HEK293T (cell line): ENCODE measurements at places on chromosomes 2 and 18.

- no peak for DNase-seq
These were observed 14.3 kb downstream of the C2orf76 start for GRCh38 chr2:119352357-119352756.

DNA sequence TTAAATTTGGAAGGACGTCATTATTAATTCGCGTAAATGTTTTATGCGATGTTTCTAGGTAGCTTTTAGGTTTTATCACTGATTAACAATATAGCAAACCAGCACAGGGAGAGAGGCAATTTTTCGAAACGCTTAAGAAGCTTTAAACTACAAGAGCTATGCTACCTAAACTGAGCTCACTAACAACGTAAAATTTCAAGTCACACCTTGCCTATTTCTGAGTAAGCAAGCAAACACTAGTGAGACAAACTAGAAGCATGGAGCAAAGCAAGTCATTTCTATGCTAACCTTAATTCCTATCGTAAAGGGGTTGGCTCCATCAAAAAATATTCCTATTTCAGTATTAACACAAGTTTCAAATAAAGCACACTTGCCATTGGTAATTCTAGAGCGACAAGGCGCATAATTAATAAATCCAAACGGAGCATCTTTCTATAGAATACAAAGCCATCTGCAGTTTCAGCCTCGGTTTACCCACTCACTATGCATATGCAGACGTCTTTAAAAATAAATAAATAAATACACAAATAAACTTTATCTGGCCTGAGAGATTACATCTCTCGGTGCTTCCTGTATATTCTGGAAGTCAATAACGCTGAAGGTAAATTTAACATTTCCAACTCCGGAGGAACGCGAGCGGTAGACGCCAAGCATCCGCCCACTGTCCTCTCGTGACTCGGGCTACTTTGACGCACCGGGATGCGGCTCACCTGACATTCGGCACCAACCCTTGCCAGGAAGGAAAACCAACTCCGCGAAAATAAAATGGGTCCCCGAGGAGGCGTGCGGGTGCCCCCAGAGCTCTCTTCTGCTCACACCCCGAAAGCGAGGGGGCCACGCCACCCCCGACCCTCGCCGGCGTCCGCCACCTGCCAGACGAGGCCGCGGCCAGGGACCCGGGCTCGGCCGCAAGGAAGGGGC lies 947 bp downstream of the ITSN2 start:
- peak; percentile 39 for DNase-seq

DNA sequence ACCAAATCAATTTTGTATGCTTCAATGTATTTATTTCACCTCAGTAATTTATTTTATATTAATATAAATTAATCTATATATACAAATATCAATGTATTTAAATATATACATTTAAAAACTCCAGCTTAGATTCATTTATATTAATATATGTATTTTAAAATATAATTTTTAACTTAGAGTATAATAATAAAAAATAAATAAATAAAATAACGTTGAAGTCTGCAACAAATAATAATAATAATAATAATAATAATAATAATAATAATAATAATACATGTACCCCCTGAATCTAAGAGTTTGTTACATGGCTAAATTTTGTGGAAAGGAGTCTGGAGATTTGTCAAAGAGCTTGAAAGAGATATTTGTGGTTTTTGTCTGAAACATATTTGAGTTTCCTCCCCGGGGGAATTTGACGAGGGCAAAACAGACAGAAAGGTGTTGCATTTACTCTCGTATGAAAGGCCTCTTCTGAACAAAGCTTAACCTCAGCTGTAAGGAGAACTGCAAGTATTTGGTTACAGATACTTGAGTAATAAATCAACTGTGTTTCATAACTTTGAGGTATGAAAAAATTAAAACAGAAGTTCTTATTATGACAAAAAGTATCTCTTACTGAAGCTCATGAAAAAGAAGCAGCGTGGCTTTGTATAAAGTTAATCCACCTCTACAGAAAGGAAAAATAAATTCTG lies 93.4 kb downstream of the CDH19 start:
- no peak for DNase-seq

GRCh38 chr2:23564615-23564960 lies 179.6 kb downstream of the KLHL29 start:
- no peak for DNase-seq
